ENCODE measurements at places on chromosomes 3 and 15.
A peak's percentile ranks its signal among the peaks of the same experiment; 100 is the strongest.

DNA sequence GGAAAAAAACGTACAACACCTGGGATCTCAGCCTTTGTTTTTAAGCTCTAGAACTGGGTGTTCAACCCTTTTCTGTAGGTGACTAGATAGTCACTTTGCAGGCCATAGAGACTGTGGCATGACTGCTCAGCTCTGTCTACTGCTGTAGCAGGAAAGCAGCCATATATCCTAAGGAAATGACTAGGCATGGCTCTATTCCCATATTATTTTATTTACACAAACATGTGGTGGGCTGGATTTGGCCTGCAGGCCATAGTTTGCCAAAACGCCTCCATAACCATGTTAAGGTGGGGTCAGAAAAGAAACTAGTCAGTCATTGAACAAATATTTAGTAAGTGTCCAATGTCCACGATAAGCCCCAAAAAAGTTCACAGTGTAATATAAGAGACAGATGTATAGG lies 452.5 kb downstream of the MCTP2 start:
- no peak for DNase-seq

DNA sequence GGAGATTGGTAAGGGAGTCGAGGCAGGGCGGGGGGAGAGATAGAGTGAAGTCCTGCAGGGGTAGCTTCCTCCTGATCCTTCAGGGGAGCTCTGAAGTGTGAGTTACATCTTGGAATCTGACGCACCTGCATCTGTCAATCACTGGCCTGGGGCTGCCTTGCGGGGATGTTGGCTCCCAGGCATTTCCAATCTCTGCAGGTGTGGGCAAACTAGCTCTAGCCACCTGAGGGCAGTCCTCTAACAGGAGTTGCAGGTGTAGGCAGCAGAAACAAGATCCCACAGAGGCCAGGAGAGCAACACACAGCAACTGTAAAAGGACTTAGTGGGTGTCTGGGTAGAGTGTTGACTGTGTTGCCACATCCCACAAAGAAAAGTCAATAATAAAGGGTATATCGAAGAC lies 63.6 kb downstream of the ZNF621 start:
- DNase-seq, result no peak

GRCh38 chr3:114436182-114436581 lies 142.4 kb downstream of the TIGIT start:
- no peak for DNase-seq

GRCh38 chr3:133894353-133895207 lies 1.1 kb downstream of the RAB6B start:
- no peak for DNase-seq

- peak; percentile 34 for DNase-seq
These were observed 5.9 kb downstream of the NUP210 start for GRCh38 chr3:13414040-13414729.

- peak; percentile 17 for DNase-seq
These were observed 11.2 kb upstream of the ATP13A3 start for GRCh38 chr3:194497799-194498575.

GRCh38 chr3:150751781-150752263 lies 11.1 kb downstream of the SIAH2 start:
- no peak for DNase-seq

DNA sequence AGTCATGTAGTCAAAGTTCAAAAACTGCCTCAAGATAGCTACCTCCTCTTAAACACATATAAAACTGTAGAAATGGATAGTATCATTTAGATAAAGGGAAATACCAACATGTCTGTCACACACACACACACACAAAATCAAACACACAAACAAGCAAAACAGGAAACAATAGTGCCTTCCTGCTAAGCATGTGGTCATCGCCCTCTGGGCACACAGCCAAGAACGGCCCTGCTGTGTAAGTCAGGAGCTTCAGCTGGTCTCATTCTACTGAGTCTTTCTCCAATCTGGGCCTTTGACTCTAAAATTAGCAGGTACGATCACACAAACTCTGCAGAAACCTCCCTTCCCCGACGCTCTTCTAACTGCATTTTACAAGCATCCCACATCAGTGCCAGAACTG lies 272.2 kb upstream of the CHRNA7 start:
- DNase-seq, result peak; percentile 86

DNA sequence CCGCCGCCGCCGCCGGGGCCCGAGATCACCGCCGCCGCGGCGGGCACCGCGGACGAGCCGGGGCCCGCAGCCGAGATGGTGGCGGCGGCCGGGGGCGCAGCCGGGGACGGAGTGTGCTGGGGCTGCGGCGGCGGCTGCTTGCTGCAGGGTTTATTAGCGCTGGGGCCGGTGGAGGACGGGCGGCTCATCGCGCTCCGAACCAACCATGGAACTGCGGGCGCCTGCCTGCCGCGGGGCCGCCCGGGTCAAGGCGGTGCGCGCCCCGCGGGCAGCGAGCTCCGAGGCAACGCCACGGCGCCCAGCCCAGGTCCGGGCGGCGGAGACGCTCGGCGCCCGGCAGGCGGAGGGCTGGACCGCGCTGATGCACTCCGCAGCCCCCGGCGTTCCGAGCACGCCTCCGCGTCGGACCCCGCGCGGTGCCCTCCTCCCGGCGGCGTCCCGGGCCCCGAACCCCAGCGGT lies 277 bp downstream of the SIAH2 start:
- no peak for DNase-seq

DNA sequence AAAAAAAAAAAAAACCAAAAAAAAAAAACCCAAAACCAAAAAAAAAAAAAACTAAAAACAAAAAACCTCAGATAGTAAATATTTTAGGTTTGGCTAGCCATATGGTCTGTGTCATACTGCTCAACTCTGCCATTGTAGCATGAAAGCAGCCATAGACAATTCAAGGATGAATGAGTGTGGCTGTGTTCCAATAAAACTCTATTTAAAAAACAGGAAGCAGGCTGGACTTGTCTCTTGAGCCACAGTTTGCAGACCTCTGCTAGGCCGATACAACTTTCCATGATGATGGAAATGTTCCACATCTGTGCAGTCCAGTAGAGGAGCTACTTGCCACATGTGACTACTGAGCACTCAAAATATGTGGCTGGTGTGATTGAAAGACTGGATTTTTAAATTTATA lies 11.1 kb downstream of the EFCAB12 start:
- no peak for DNase-seq

Measured in midbrain (tissue), 1 donor.